ENCODE measurements at places on chromosomes 1 and 21.

GRCh38 chr1:201818971-201819750, 9.8 kb upstream of the IPO9 start:
- no peak for DNase-seq

- DNase-seq, result no peak
Measured at GRCh38 chr1:6014130-6014999, 22.1 kb upstream of the NPHP4 start.

DNA sequence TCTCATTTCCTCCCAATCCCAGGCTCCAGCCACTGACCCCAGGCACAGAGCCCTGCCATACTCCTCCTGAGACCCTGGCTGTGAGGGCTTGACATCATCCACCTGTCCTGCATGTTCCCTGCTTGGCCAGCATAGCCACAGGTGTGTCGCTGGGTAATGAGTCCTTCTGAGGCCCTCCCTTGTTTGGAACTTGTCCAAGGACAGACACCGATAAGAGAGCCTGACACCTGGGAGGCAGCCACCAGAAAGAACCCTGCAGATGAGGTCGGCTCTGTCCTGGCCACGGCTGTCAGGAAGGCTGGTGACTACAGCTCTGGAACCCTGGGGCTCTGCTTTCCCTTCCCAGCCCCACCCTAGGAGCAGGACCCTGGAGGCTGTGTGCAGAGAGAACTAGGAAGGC, 34.6 kb downstream of the TMEM63A start:
- DNase-seq, result no peak

GRCh38 chr1:104856091-104856490, 1106.4 kb downstream of the AMY1C start:
- no peak for DNase-seq

DNA sequence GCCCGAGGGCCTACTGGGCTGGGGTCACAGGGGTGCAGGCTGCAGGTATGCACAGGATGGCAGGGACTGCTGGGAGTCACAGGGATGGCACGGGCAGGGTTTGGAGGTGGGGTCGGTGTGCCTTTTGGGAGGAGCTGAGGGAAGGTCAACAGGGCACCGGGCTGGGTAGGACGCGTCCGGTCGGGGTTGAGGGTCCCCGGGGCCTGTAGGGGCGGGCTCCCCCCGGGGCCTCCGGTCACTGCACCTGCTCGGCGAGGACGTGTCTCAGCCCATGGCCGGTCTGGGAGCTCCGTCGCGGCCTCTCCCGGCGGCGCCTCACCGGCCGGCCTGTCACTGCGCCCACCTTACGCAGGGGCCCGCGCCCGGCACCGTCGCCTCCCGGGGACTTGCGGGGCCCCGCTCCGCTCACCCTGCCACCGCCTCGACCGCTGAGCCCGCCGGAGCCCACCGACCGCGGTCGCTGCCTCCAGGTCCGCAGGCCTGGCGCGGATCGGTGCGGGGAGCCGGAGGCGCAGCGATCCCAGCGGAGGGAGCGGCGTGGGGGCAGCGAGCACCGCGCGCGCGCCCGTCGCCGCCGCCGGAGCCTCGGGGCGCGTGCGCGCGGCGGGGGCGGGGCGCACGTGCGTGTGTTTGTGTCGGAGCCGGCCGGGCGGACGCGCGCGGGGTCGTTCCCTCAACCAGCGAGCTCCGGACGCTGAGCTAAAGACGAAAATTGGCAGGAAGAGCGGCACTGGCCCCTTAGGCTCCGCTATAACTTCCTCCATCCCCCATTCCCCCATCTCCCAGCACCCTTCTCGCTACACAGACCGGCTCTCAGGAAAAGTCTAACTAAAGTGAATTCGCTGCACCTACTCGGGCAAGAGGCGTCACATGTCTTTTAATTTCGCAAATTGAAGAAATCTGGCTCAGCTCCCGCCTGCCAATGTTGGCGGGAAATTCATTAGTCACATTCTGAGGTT, at the start of gene AMIGO1:
TSS of gene AMIGO1 (minus strand) at position 552 of the 959 bp plus-strand sequence. CDS start 815 bp downstream, outside the sequence.
- DNase-seq, result peak; percentile 48

- no peak for DNase-seq
Measured at GRCh38 chr1:67299296-67299695, 8.4 kb upstream of the IL12RB2 start.

- DNase-seq, result no peak
Measured at GRCh38 chr1:70143048-70143659, 62.2 kb downstream of the LRRC40 start.

DNA sequence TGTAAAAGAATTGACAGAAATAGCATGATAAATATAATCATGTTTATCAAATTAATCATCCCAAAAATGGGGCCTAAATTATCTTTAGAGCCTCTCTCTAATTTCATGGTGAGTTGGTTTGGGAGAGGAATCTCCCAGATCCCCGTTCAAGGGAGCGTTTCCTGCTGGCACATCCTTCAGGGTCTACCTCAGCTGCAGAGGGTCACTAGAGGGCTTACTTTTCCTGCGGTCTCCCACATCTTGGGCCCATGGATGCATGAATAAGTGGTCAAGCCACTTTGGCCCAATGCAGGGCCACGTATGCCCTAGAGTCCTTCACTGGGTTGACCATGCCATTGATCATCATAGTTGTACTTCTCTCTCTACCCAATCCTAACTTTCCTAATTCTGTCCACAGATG, 164.1 kb downstream of the USP25 start:
- no peak for DNase-seq

- no peak for DNase-seq
Measured at GRCh38 chr1:232667094-232667777, 37.3 kb upstream of the SIPA1L2 start.

DNA sequence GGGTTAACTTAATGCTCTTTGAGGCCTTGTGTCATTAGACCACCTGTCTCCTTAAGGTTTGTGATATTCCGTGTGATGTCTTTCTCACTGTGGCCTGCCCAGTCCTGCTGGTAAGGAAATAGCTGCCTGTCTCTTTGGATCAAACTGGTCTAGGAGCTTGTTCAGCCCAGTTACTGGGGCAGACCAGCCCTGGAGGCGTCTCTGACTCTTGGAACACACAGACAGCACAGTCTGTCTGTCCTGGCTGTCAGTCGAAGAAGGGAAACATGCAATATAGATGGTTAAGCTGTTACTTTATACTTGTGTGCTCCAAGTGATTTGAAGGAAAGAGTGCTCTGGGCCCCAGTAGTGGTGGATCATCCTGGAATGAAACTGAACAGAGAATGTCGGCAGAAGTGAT, 20.4 kb downstream of the PBX1 start:
- DNase-seq, result no peak

- peak; percentile 75 for DNase-seq
Measured at GRCh38 chr1:10776190-10776905, 20.1 kb downstream of the CASZ1 start.

DNA sequence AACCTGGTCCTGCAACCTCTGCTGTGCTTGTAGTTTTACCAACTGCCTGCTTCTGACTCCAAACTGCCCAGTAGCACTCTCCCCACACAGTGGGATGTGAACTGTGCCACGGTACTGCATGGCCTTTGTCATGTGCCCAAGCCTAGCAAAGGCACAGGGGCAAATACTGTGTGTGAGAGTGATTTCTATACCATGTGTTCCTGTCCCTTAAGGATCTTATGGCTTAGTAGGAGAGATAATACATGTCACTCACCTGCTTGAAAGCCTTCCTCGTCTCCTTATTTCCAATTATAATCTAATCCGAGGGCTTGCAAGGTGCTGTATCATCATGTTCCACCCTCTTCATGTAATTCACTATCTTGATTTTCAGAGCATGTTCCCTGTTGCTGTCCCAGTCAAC, 51.3 kb downstream of the UBE4B start:
- no peak for DNase-seq
